Stimulated activated CD4-positive, alpha-beta T cell treated with anti-CD3 and anti-CD28 coated beads, Interleukin-1b, Interleukin-23, amount 100 ng/mL, for 48 hours (primary cell): ENCODE measurements at places on chromosomes 7 and 10.

- no peak for DNase-seq
These were observed 8.9 kb upstream of the EMX2 start for GRCh38 chr10:117533507-117534281.

GRCh38 chr10:4188406-4188805 lies 403.4 kb upstream of the KLF6 start:
- DNase-seq, result no peak

DNA sequence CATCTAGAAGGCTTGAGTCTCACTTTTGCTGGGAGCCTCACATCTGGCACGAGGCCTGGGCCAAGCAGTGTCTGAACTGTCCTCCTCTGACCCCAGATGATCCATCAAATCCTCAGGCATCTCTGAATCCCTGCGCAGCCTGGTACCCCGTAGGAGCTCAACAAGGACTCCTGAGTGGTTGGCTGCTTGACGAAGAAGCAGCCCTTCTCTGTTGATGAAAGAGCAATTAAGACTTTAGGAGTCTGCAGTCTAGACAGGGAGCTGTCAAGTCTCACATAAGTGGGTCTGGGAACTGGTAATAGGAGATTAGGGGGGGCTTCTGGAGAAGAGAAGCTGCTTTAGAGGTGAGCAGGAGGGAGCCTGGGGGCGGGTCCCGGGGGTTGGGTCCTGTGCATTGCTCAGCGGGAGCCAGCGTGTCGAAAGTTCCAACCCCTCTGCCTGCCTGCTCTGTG lies 326.0 kb downstream of the RPS24 start:
- no peak for DNase-seq

DNA sequence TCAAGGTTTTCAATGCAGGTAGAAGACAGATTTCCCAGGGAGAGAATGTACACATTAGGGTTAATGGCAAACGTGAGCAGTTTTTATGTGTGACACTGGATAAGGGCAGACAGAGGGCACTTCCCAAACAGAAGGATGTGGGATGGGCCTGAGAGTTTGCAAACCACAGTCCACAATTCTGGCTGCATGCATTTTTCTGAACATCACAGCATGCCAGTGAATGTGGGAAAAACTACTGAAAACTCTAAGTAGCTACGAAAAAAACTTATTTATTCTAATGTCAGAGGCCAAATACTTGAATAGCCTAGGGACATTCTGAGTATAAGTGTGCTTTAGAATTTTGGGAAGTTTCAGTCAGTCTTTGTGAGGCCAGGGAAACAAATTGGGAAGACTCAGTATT lies 145.9 kb downstream of the NRCAM start:
- no peak for DNase-seq

DNA sequence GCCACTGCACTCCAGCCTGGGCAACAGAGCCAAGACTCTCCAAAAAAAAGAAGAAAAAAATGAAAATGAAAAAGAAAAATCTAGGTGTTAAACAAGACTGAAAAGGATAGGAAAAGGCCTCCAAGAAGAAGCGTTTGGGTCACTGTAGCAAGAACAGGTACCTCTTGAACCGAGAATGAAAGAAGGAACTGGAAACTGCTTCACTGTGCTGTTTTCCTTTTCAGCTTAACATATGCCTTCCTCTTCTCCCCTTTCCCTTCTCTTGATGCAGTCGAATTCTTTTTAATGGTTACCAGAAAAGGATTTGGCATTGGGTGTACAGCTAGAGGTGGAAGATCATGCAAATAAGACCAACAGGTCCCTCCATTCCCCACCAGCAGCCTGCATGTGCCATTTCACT lies 28.1 kb downstream of the LRRC4 start:
- no peak for DNase-seq

DNA sequence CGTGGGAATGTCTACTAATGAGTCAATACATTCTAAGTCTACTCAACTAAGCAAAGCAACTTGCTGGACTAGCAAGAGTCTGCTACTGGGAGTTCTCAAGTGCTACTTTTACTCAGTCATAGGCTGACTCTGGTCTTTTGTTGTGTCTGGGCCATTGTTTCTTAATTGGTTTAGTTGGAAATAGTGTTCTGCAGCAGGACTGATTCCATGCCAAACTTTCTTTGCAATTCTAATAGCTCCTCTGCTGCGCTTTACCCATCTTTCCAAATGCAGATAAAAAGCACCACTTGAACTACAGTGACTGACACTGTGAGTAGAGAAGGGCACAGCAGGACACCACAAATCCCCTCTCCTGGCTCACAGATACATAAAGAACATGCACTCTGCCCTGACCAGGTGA lies 125.7 kb downstream of the CD36 start:
- no peak for DNase-seq

DNA sequence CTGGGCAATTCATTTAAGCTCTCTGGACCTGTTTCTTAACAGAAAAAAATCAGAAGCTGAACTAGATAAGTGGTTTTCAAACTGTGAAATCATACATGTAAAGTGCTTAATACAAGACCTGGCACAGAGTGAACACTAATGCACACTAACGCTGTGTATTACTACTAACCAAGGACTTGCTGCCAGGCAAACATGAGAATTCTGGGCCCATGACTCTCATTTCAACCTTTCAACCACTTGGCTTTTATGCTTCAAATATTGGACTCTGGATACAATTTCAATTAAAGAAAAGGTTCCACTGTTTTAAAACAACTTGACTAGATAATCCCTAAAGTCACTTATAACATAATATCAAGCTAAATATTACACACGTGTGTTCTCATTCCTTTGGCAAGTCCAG lies 73.4 kb downstream of the SRPK2 start:
- DNase-seq, result no peak

- DNase-seq, result no peak
These were observed 38.2 kb downstream of the GSDME start for GRCh38 chr7:24718977-24719491.

DNA sequence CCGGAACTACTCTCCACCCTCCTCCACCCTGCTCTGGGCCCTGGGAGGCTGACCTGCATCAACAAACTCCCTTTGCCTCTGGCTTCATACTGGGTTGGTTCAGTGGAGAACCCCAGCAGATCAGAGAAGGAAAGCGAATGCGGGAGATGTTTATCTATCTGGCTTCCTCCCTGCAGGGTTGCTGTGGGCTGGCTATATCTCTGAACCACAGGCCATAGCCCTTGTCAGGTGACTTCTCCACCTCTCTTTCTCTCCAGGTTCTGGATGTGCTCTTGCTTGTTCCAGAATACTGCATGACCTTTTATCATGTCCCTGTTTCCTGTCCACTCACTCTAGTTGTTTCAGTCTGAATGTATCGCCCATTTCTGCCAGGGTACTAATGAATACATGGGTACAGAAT lies 51.7 kb upstream of the IFRD1 start:
- DNase-seq, result no peak

DNA sequence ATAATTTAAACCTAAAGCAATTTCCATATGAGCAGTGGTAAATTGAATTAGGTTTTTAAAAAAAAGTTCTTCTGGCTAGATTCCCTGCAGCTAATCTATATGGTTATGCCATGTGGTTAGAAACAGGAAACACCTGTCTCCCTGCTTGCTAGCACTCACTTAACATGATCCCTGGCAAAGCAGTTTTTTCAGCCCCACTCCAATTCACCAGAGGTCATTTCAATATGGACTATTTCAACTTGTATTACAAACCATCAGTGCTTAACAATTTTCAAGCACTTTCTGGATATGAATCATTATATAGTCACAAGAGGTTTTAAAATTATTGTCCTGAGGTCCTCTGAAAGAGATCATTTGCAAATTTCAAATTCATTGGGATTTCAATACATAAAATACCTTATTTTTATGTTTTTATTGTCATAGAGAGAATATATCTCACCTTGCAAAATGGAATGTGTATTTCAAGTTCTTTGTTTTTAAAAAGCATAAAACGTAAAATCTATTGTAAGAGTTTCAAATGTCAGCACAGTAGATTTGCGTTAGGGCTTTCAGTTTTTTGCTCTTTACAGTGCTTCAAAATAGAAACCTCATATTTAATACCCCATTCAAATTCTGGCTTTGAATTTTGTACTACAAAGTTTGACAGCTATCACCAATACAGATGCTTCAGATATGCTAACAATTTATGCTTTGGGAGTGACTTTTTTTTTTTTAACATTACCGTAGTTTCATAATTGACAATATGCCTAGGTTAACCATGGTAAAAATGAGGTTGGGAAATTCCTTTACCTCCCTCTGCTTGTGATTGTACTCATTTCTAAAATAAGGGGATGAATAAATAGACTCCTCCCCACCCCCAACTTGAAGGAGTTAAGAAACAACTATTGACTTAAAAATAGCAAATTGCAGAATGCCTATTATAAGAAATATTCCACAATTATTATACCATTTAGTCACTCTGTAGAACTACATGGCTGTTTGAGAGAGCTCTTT lies 117.5 kb upstream of the HGF start:
- no peak for DNase-seq

GRCh38 chr10:12299222-12299965 lies 50.0 kb upstream of the CAMK1D start:
- no peak for DNase-seq

DNA sequence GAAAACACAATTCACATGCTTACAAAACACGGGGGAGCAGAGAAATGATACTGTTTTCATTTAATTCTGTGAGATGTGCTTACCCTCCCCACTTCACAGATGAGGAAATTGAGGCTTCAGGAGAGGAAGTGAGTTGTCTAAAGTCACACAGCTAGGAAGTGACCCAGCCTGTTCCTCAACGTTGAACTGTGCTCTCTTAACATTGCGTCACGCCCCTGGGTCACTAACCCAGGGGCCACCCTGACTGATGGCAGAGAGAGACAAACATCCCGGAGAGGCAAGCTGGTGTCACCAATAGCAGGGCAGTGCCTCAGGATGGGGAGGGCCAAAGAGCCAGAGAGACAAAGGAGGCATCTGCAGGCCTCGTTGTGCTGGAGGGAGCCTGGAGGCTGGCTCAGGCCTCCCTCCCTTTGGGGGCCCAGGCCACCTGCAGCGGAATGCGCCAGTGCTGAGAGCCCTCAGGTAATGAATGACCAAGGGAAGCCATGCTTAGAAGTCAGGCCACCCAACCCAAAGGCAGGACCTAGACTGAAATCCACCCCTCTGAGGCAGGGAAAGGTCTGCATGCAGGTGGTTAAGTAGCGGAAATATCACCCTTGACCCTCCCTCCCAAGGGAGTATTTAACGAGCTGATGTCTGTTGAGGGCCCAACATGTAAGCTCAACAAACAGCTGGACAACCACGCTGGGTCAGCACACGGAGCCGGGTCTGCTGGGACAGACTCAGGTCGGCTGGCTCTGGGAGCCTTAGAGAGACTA lies 81.3 kb downstream of the C10orf105 start:
- DNase-seq, result no peak

DNA sequence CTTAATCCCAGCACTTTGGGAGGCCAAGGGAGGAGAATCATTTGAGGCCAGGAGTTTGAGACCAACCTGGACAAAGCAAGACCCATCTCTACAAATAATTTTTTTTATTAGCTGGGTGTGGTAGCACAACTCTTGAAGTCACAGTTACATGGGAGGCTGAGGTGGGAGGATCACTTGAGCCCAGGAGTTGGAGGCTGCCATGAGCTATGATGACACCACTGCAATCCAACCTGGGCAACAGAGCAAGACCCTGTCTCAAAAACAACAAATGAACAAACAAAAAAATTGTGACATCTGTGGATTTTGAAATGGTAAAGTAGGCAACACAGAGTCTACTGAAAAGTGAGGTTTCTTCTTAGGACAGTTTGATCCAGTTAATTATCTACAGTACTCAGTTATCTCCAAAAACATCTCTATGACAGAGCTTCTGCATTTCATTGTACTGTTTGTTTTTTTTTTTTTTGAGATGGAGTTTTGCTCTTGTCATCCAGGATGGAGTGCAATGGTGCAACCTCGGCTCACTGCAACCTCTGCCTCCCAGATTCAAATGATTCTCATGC lies 3.3 kb upstream of the ANKRD61 start:
- DNase-seq, result no peak

GRCh38 chr7:70497793-70498192 lies 634.2 kb upstream of the GALNT17 start:
- no peak for DNase-seq

GRCh38 chr7:108385834-108386422 lies 70.3 kb downstream of the NRCAM start:
- no peak for DNase-seq

- no peak for DNase-seq
These were observed 99.1 kb upstream of the CACNA2D1 start for GRCh38 chr7:82542665-82543064.

DNA sequence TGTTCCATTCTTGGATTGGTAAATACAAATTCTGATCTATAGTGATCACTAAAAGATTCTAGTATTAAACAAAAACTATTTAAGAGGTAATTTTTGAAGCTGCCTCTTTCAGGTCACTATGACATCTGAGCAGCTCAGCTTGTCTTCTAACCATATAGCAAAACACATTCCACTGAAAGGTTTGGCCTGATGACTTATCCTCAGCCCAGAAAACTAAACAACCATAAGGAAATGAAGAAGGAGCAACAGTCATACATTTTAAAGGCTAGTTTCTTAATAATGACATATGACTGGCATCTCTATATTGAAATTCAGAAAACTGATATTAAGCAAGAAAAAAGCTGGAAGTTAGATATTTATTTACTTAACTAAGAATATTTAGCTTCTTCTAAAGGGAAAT lies 24.6 kb downstream of the NT5C2 start:
- no peak for DNase-seq

DNA sequence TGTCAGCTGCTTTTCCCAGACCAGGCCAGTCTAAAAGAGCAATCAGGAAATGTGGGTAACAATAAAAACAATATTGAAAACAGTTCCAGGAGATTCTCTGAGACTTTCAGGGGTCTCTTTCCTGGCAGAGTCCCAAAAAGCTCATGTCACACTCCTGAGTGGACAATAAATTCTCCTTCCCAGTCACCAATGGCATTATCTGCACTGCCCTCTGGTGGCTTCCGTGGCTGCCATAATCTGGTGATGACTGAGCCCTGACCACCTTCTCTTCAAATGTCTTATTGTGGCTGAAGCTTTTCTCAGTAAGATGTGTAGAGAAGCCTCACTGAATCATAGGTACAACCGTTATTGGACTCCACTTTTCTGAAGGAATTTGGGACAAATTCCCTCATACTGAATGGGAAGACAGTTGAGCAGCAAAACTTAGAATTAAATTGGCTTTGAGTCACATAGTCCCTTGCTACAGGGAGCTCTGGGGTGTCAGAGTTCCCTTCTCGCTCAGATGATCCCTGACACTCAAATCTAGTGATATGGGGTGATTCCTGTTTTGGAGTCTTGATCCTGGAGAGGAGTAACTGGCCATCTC lies 24.4 kb upstream of the ASAH2 start:
- peak; percentile 19 for DNase-seq

DNA sequence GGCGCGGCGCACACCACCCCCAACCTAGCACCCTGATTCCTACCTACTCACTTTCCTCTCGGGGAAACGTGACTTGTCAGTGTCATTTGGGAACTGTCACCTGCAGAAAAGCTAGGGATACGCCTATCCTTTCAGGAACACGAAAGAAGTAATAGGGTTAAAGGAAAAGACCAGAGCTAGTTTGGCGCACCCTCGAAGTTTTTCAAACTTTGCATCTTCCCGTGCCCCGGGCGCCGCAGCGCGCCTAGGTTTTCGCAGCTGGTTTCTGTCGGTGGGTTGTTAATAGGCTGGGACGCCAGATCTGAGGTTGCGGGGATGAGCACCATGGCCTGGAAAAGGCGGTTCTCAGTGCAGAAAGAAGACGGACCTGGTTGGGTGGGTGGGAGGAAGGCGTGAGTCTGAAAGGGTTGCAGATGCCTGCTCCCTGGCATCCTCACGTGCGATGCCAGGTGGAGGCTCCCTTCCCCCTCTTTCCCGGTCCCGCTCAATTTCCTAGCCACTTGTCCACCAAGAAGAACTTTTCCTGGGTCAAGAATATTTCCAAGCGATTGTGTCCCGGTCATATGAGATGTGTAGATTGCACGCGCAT lies 568 bp upstream of the MEOX2 start:
- no peak for DNase-seq
